Uterine smooth muscle cell (primary cell): ENCODE measurements at places on chromosomes 6 and 20. TPM values are rescaled to one million over a fixed set of nuclear protein-coding genes. Genes with fewer than 3 reads are reported as not detected.

NFATC2 gene
- total RNA-seq: not detected in 2 replicates

UNC5CL gene
- 0.12 and 0.22 TPM in 2 replicates for total RNA-seq

RFX6 gene
- under 0.01 TPM in 1 of 2 replicates, not detected in the other for total RNA-seq

TUBB1 gene
- total RNA-seq: not detected in 2 replicates

AVP gene
- not detected in 2 replicates for total RNA-seq

DNMT3B gene
- 5.1 and 7.4 TPM in 2 replicates for total RNA-seq

GRM4 gene
- under 0.01 TPM in 2 replicates for total RNA-seq

PDE10A gene
- total RNA-seq: 2.3 and 3.5 TPM in 2 replicates

NKAPL gene
- total RNA-seq: 1.00 and 1.9 TPM in 2 replicates

TGM3 gene
- total RNA-seq: not detected in 2 replicates

L3MBTL1 gene
- 8.0 and 13.7 TPM in 2 replicates for total RNA-seq

KIFC1 gene
- total RNA-seq: 15.0 and 57.7 TPM in 2 replicates
